ENCODE measurements at places on chromosomes 11 and 22. TPM values are rescaled to one million over a fixed set of nuclear protein-coding genes. Genes with fewer than 3 reads are reported as not detected.

Gene NOX4
- 3.5 TPM for total RNA-seq

- DNase-seq, result no peak
Measured at GRCh38 chr11:74615311-74615710, 22.9 kb downstream of the POLD3 start.

- DNase-seq, result no peak
Measured at GRCh38 chr11:90698238-90698637, 475.4 kb upstream of the CHORDC1 start.

- no peak for DNase-seq
Measured at GRCh38 chr22:36584666-36585065, 55.7 kb upstream of the EIF3D start.

Gene OR51E2
- not detected for total RNA-seq

DNA sequence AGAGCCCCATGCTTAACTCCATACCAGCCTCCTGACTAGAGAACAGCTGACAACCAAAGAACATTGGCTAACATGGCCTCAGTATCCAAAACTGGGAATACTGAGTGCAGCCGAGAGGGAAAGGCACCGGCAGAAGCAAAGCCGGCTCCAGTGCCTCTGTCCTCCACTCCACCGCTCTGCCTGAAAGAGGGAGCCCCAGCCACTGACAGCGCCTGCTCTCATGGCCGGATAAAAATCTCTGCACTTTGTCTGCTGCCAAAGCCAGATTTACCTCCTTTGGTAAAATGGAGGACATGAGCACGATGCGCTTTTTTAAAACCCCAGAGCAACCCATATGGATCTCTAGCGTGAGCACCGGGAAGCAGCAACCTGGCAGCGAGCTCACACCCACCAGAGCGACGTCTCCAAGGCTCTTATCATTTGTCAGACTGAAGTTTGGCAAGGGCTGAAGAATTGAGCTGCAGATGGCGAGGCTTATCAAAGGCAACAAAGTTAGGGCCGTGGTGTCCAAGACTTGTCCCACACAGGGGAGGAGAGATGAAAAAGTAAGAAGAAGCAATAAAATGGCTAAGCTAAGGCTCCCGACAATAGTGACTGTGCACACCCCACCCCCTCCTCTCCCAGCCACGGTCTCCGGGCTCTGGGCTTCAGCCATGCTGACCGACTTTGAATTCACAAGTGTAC is 71.4 kb downstream of the EFCAB6 start:
- DNase-seq, result no peak

Gene ZNF202
- 6.0 TPM for total RNA-seq

DNA sequence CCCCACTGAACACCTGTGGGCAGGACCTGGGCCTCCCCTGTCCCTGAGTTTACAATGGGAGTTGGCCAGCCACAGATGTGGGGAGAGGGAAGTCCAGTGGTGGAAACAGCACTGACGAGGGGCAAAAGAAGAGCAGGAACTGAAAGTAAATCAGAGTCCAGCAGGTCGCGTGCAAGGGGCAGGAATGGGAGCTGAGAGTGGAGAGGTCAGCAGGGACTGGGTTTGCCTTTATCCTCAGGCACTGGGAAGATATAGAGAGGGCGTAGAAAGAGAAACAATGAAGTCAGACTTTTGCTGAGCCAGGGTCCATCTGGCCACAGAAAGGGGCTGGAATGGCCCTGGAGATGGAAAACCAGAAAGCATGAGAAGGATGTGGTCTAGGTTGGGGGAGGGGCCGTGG is 8.5 kb downstream of the P2RY6 start:
- DNase-seq, result no peak

DNA sequence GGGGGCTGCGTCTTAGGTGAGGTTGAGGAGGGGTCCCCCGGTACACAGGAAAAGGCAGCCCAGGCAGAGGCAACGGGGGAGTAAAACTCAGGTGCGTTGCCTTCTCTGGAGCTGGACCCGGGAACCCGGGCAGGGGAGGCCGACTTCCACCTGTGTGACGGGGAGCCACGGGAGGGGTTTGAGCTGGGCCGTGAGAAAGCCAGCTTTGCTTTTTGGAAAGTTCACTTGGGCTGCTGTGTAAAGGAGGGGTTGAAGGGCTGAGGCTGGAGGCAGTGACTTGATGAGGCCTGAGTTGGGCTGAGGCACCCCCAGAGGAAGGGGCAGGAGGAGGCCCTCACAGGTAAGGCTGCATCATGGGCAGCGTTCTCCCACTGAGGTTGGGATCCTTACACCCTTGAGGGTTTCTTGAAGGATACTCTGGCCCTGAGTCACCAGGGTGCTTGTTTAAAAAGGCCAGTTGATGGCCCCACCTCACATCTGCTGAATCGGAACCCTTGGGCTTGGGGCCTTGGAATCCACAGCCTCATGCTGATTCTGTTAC is 47.2 kb downstream of the CHRDL2 start:
- DNase-seq, result no peak

- DNase-seq, result no peak
Measured at GRCh38 chr22:35498026-35498800, 42.4 kb upstream of the RASD2 start.

Gene FIBIN
- total RNA-seq, result 10.5 TPM

DNA sequence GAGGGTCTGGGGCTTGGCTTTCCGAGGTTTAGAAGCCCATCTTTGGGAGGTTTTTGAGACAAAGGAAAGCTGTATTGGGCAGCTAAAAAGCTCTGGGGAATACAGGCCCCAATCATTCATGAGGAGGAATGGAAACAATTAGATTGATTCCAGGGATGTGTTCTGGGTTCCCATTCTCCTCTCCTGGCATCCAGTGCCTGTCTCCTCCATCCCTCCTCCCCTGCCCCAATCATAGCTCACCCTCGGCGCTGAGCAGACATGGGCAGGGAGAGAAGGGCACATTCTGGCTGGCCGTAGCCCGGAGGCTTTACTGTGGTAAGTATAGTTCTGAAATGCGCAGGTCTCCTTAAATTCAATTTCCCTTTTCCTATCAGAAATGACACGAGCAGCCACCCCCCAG is 42.4 kb downstream of the ABTB2 start:
- no peak for DNase-seq

GRCh38 chr11:61955422-61956135 is 5.4 kb downstream of the BEST1 start:
- DNase-seq, result no peak

GRCh38 chr11:116533186-116533825 is 239.5 kb downstream of the BUD13 start:
- DNase-seq, result no peak

Gene NAALAD2
- total RNA-seq, result 0.60 TPM

Gene SERHL2
- total RNA-seq, result 3.5 TPM

GRCh38 chr11:61609000-61609979 is 28.4 kb upstream of the SYT7 start:
- no peak for DNase-seq

GRCh38 chr22:45678961-45679912 is 7.6 kb downstream of the ATXN10 start:
- no peak for DNase-seq

- no peak for DNase-seq
Measured at GRCh38 chr22:30275625-30276024, 9.0 kb upstream of the OSM start.

GRCh38 chr11:84855508-84856245 is 771.5 kb downstream of the DLG2 start:
- DNase-seq, result no peak

Gene ZNF408
- total RNA-seq, result 7.3 TPM

Gene PGA5
- total RNA-seq, result not detected

- DNase-seq, result no peak
Measured at GRCh38 chr22:19536564-19536963, 12.4 kb upstream of the CLDN5 start.

GRCh38 chr22:19959043-19959586 is 17.5 kb upstream of the TXNRD2 start:
- peak; percentile 83 for DNase-seq

DNA sequence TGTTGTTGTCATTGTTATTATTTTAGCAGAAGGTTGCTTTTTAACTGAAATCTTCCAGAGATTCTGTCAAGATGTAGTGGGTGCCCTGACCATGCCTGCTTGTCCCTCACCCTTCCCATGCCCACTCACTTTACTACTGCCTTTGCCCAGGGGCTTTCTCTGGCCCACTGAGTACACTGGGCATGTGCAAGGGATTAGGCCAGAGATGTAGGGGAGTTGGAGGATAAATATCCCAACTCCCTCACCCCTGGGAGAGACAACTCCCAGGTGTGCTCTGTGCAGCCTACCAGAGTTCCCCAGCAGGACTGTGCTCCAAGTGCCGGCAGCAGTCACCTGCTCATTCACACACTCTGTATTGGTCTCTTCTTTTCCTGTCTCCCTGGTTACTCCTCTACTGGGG is 559.1 kb downstream of the MIAT start:
- DNase-seq, result no peak

DNA sequence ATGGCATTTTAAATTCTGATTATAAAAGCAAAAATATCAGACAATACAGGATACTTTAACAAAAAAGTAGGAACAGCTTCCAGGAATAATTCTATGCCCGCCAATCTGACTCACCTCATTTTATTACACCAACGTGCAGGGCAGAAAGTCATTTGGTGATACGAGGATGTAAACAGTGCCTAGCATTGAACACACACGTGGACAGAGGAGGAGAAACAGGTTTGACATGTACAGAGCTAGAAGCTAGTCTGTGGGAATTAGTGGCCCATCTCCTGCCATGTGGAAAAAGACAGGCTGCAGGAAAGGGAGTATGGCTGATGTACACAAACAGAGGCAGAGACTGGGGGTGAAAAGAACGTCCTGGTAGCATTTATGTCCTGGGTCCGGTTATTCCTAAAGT is 9.0 kb upstream of the SPINDOC start:
- DNase-seq, result no peak

DNA sequence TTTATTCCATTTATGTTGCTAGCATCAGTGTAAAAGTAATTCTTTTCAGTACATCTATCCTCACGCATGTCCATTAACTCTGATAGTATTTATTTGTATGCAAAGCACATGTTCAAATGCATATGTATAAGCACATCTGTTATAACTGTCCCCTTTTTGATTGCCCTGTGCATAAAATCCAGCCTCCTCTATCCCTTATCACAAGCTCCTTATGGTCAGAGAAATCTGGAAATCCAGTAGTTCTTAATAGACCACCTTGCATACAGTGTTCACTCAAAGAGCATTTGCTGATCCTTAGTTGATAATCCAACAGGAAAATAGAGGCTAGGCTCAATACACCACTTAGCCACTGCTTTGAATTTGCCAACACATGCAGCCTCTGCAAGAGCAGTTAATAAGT is 443.5 kb downstream of the AASDHPPT start:
- no peak for DNase-seq

Gene DDTL
- total RNA-seq, result 1.5 TPM

DNA sequence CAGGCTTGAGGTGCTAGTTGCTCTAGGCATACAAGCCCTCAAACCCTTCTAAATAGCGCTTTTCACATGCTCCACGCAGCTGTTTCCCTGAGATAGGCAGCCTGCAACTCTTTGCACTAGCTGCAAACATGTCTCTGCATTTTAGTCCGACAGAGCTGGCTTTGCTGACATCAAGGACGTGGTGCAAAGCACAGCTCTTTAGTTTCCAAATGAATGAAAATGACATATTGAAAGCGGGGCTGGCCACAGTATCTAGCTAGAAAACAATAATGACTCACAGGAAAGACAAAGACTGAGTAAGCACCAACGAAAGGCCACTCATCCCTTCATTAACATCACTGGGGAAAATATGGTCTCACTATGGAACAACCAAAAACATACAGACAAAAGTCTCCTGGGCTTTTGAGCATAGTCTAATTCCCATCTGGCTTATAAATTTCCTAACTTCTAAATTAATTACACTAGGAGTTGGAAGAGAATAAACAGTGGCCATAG is 15.3 kb upstream of the ZC3H12C start:
- DNase-seq, result no peak

Gene MMP1
- total RNA-seq, result not detected

DNA sequence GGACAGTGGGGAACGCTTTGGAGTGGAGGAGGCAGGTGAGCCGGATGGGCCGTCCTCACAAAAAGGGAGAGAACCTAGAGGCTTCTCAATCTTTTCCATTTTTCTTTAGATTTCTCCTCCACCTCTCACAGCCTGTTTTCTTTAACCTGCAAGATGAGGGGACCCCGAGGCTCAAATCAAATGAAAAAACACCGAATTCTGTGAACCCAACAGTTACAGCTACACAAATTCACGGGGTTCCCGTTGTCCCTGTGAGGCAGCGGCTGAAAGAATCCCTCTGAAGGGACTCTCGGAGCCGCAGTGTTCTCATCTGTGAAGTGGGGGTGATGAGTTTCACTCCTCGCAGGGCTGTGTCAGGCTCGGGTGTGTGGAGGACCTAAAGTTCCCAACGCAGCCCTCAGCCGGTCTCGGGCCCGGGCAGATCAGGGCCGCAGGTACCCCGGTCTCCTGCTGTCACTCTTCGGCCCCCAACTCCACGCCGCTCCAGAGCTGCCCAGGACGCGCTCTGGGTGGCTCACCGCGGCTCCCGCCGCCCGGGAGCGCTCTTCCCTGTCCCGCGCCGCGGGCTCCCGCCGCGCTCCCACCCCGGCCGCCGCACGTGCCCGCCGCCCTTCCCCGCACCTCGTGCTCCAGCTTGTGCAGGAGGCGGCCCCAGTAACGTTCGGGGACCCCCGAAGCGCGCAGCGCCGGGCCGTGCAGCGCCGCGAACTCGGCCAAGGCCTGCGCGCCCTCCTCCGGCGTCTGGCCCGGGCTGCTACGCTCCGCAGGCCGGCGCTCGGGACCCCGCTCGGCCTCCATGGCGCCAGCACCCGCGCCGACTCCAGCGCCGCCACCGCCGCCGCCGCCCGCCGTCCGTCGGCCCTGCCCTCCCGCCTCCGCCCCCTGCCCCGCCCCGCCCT is at the start of gene TTLL12:
Gene TTLL12 (minus strand): TSS at position 863 of the 899 bp plus-strand sequence. CDS start 65 bp downstream, at position 798.
- DNase-seq, result peak; percentile 70

Gene MYEOV
- total RNA-seq, result not detected

Gene SLC25A18
- total RNA-seq, result 2.7 TPM

All from left ventricle myocardium inferior (tissue), 1 donor.